ENCODE measurements at places on chromosomes 3 and 15.

GRCh38 chr3:65500398-65501306 lies 538.1 kb downstream of the MAGI1 start:
- no peak for DNase-seq

DNA sequence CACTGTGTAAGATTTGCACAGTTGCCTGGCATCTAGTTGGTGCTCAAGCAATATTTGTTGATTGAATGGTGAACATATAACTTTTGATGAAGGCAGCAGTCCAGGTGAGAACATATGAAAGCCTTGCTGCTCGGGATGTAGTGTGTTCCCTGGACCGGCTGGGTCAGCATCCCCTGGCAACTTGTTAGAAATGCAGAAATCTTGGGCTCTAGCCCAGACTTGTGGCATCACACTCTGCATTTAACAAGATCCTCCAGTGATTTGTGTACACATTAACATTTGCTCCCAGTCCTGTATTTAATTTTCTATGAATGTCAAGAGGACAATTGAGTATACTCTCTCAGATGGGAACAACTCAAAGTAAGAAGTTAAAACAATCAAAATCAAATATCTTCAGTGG lies 69.0 kb upstream of the SAMMSON start:
- DNase-seq = no peak

DNA sequence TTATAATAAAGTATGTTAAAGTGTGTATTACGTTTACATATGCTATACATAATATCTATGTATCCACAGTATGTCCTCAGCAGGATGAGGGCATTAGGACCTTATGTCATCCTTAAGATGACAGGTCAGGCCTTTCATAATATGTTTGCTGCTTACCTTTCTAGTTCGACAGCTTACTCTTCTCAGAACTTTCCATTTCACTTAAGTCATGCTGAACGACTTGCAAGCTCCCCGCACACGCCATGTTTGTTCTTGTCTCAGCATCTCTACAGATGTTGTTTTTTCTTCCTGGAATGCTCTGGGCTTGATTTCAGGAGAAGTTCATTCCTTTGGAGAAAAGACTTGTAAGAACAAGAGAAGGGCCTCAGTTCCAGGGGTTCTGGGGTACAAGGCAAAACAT lies 36.0 kb upstream of the PPARG start:
- no peak for DNase-seq

DNA sequence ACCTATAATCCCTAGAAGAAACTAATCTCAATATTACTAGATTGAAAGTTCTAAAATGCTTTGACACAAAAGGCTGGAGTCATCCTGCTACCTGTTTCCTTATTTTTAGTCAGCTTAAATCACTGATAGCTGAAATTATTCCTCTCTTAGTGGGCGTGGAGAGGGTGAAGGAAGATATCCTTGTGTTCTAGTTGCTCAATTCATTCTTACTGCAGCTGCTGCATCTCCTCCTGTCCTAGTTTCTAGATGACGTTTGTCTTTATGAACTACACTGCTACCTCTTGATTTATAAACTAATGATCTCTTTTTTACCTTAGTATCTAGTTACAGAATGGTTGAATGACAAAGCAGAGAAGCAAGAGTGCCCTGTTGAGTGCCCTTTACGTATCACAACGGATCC lies 50.7 kb downstream of the SETD5 start:
- DNase-seq = no peak

GRCh38 chr15:68450192-68450591 lies 18.2 kb upstream of the ITGA11 start:
- DNase-seq = no peak

- DNase-seq = no peak
Observed at GRCh38 chr3:192174283-192174682, 553.1 kb downstream of the FGF12 start.

GRCh38 chr3:57151021-57151449 lies 14.1 kb downstream of the IL17RD start:
- DNase-seq = peak; percentile 24

DNA sequence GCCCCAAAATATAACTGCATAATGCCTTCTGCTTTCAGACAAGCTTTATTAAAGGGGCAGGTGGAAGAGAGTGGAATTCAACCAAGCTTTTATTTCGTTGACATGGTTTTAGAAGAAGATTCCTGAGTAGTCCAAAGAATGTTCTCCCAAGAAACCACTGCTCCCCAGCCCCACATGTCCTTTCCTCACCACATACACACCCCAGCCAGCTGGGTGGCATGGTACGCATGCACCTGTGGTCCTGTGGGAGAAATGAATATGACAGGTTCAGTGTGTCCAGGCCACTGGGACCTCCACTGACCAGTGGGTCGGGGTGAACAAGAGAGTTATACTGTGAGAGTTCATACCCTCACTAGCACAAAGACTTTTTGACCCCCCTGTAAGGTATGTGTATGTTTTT lies 30.2 kb downstream of the ARID3B start:
- no peak for DNase-seq

DNA sequence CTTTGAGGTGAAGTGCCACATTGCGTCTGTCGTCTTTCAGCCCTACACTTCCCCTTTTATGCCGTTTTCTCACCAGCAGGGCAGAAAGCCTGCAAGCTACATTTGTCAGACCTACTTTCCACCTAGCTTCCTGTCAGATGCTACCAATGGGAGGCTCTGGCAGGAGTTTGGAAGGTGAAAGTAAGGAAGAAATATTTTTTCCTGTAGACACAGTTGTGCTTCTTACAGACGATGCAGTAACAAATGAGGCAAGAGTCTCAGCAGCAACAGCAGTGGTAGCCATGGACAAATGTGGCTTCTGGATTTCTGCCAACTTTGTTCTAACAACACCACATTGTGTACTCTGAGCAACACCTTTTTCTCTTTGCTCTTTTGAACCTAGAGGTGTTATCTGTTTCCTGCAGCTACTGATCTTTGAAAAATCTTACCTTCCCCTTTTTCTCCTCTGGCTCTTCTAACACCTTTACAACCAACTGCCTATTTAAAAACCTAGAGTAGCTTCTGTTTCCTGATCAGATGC lies 70.6 kb upstream of the STT3B start:
- DNase-seq = no peak

DNA sequence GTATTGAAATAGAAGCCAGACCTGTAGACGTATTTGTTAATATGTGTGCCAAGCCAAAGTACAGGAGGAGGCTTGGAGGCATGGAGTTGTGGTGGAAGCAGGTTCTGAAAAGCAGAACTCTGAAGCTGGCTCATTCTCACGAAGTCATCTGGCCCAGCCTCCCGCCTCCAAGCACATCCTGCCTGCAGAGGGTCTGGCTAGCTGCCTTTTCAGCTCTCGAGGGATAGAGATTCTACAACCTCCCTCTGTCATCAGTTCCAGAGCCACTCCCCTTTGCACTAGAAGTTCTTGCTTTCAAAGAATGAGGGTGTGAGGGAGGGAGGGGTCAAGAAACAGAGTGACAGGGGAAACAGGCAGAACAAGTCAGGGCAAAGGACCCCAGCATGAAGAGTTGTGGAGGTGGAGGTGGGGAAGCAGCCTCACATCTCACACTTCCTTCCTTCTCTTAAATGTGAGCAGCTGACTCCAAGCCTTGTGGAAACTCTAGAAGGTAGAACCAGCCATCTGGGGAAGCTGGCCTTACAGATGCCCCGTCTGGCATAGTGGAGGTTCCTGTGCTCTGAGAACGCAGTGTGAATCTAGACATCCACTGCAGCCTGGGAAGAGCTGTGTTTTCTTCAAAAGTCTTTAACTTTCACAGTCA lies 95.3 kb downstream of the SLC49A4 start:
- DNase-seq = peak; percentile 17

- no peak for DNase-seq
Observed at GRCh38 chr15:32972686-32973085, 221.8 kb downstream of the FMN1 start.

- no peak for DNase-seq
Observed at GRCh38 chr3:84209474-84209873, 749.3 kb upstream of the CADM2 start.

GRCh38 chr3:79542-79941 lies 117.0 kb upstream of the CHL1 start:
- DNase-seq = no peak

GRCh38 chr15:31304751-31305365 lies 21.8 kb upstream of the KLF13 start:
- no peak for DNase-seq

DNA sequence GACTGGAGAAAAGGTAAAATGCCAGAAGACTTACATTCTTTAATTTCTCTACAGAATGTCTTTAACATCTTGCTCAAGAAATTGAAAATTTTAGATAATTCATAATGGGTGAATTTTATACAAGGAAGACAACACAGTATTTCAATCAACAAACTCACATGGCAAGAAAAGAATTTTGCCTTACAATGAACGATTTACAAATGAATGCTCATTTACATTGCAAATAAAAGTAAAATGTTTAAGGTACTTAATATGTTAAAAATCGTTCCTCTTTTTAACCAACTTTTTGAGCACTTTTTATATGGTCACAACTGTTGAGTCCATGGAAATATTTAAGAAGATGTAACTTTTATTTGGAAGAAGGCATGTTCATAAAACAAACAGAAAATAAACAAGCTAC lies 174.8 kb upstream of the UBE2E2 start:
- DNase-seq = no peak

- DNase-seq = no peak
Observed at GRCh38 chr15:25810154-25810553, 53.0 kb downstream of the ATP10A start.

DNA sequence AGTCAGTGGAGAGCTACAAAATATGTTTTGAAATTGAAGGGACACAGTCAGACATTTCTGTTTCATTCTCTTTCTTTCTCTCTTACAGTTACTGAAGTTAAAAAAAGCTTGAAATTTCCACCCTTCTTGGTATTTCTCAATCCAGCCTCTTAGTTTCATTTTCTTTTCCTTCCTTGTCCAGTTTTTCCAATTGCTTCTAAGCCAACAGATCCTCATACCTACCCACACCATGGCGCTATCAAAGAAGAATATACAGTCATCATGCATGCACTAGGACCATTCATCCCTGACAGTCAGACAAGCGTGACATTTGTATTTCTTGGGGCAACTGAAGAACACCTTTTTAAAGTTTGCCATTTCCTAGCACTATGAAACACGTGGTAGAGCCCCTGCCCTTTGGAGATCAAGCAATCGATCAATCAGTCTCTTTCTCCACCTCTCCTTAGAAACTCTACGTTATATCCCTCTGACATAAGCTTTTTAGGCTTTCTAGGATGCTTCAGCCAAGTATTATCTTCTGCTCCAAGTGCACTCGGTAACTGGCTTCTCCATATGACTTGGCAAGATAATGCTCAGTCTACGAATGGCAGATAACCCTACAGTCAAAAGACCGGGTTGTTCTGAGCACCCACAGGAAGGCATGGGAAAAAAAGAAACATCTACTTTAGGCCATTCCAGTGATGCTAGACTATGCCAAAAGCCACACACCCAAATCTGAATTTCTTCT lies 65.4 kb downstream of the FBN1 start:
- DNase-seq = no peak

DNA sequence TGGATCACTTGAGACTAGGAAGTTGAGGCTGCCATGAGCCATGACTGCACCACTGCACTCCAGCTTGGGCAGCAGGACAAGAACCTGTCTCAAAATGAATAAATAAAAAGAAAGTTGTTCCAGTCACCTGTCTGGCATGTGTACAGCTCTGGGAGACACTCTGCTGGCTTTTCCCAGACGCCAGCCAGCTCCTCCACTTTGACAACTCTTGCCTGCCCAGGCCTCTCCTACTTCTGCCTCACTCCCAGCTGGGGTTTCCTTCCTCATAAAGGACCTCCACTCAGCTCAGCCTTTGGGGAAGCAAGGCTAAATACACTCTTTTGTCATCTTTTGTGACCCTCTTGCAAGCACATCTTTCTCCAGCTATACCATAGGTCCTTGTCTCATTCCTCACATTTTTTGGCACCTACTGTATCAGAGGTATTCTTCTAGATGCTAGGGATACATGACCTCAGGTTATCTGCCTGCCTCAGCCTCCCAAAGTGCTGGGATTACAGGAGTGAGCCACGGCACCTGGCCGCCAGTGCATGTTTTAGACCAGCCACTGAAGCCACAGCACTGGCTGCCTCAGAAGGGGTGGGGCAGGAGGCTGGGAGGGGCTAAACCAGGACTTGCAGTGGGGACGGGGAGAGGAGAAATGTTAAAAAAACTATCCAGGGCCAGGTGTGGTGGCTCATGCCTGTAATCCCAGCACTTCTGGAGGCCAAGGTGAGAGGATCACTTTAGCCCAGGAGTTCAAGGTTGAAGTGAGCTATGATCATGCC lies 10.0 kb upstream of the ELP6 start:
- no peak for DNase-seq

GRCh38 chr15:66249605-66250174 lies 3.9 kb downstream of the MEGF11 start:
- DNase-seq = no peak

- no peak for DNase-seq
Observed at GRCh38 chr3:69121513-69121912, 882 bp downstream of the LMOD3 start.

- DNase-seq = no peak
Observed at GRCh38 chr3:40201770-40202169, 107.7 kb upstream of the EIF1B start.

GRCh38 chr3:108130236-108130635 lies 39.4 kb upstream of the CD47 start:
- DNase-seq = no peak

- peak; percentile 42 for DNase-seq
Observed at GRCh38 chr3:13451301-13451673, 28.8 kb upstream of the HDAC11 start.

GRCh38 chr3:148840451-148840850 lies 12.8 kb downstream of the CPB1 start:
- no peak for DNase-seq

DNA sequence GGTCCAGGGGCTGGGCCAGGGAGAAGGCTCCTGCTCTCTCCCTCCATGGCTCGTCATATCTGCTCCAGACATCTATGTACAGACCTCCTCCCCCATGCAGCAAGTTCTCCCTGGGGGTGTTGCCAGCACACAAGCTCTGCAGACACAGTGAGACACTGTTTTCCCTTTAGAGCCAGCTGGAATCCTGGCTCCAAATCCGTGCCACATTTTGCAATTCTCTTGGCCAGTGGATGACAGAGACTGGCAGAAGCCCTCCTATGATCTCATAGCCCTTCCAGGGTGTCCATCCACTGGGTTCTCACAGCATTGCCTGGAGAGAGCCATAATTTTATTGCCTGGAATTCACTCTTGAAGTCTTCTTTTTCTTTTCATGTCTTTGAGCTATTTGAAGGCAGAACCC lies 203.9 kb downstream of the TLE3 start:
- peak; percentile 37 for DNase-seq

GRCh38 chr3:192685801-192686200 lies 41.5 kb downstream of the FGF12 start:
- DNase-seq = no peak

DNA sequence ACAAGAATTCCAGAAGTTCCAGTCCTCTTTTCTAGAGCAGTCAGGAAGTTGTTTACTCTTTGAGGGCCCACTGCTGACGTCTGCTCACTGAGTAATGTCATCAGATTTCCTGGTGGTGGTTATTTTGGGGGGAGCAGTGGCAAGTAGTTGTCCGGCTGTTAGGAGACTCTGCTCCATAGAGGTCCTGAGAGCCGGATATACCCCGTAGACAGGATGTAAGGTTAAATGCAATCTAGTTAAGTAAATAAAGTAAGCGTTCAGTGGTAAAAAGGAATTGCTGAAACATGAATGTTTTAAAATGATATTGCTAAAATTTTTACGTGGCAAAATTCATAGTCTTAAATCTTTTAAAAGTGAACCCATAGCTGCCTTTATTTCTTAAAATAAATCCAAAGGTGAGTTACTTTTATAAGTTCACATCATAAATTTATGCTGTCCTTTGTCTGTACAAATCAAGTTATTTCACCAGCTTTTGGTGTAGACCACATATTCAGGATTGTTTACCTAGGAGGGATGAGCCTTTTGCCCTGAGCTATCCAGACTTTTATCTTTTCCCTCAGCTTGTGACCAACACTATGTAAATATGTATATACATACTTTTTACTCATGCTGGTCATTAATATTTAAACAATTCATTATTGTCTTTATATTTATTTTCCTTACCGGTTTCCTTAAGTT lies 65.8 kb downstream of the PDE8A start:
- peak; percentile 95 for DNase-seq

Data from ELR (cell line).